ENCODE measurements at places on chromosomes 3 and 15. TPM values are rescaled to one million over a fixed set of nuclear protein-coding genes. Genes with fewer than 3 reads are reported as not detected.

The RAD51 gene
- 18.0 TPM for total RNA-seq

The FAM81A gene
- total RNA-seq, result 14.8 TPM

The PPM1L gene
- 0.20 TPM for total RNA-seq

The FBXL2 gene
- 9.5 TPM for total RNA-seq

The MGA gene
- total RNA-seq, result 8.1 TPM

The EBLN2 gene
- total RNA-seq, result 0.39 TPM

The SYNPR gene
- total RNA-seq, result not detected

The ST3GAL6 gene
- total RNA-seq, result 1.9 TPM

The MEX3B gene
- 5.9 TPM for total RNA-seq

The QRICH1 gene
- 45.8 TPM for total RNA-seq

The TNNC1 gene
- total RNA-seq, result 0.87 TPM

The ZPLD1 gene
- 0.05 TPM for total RNA-seq

The RAB6B gene
- 2.5 TPM for total RNA-seq

The PRR23B gene
- not detected for total RNA-seq

The ATP8B4 gene
- 0.91 TPM for total RNA-seq

The HCN4 gene
- total RNA-seq, result 0.15 TPM

The CHRM5 gene
- not detected for total RNA-seq

The CCNB2 gene
- 98.5 TPM for total RNA-seq

The TGM4 gene
- total RNA-seq, result 0.12 TPM

The COL6A5 gene
- total RNA-seq, result not detected

The PHLDB2 gene
- total RNA-seq, result 12.5 TPM

The ARPIN gene
- 11.4 TPM for total RNA-seq

The GUCA1C gene
- total RNA-seq, result not detected

The KNG1 gene
- total RNA-seq, result not detected

The TAGLN3 gene
- not detected for total RNA-seq

The GOLGA8T gene
- total RNA-seq, result 1.6 TPM

The ADAMTS9 gene
- 0.78 TPM for total RNA-seq

The KCNMB3 gene
- 2.1 TPM for total RNA-seq

The CSPG4 gene
- total RNA-seq, result 0.04 TPM

The LRRC34 gene
- total RNA-seq, result not detected

The SNTN gene
- not detected for total RNA-seq

The SPINT1 gene
- 1.2 TPM for total RNA-seq

The CSPG5 gene
- total RNA-seq, result 1.1 TPM

The DISP2 gene
- total RNA-seq, result 1.3 TPM

The GHSR gene
- total RNA-seq, result not detected

The XRN1 gene
- total RNA-seq, result 6.0 TPM

The COL8A1 gene
- total RNA-seq, result not detected

The SLC28A1 gene
- total RNA-seq, result not detected

The TMEM212 gene
- total RNA-seq, result not detected

The GNB4 gene
- total RNA-seq, result 13.7 TPM

The TRH gene
- not detected for total RNA-seq

The LMOD3 gene
- total RNA-seq, result not detected

The MESP1 gene
- total RNA-seq, result 1.1 TPM

The NCKIPSD gene
- 9.2 TPM for total RNA-seq

The CADM2 gene
- total RNA-seq, result not detected

The ADPGK gene
- total RNA-seq, result 79.4 TPM

The NOX5 gene
- total RNA-seq, result 0.41 TPM

The TRPM1 gene
- not detected for total RNA-seq

The LRCH3 gene
- total RNA-seq, result 16.8 TPM

The SPPL2A gene
- 70.1 TPM for total RNA-seq

The GOLGA8K gene
- total RNA-seq, result 0.85 TPM

The INSYN1 gene
- 2.2 TPM for total RNA-seq

The NLGN1 gene
- total RNA-seq, result not detected

The CNTN3 gene
- not detected for total RNA-seq

The MELTF gene
- 75.3 TPM for total RNA-seq

The VEPH1 gene
- 0.27 TPM for total RNA-seq

The LRRIQ4 gene
- total RNA-seq, result not detected
